Kidney epithelial cell (primary cell): ENCODE measurements at places on chromosomes 7 and 10.

- DNase-seq, result no peak
These were observed 15.8 kb upstream of the LYZL2 start for GRCh38 chr10:30645340-30645827.

DNA sequence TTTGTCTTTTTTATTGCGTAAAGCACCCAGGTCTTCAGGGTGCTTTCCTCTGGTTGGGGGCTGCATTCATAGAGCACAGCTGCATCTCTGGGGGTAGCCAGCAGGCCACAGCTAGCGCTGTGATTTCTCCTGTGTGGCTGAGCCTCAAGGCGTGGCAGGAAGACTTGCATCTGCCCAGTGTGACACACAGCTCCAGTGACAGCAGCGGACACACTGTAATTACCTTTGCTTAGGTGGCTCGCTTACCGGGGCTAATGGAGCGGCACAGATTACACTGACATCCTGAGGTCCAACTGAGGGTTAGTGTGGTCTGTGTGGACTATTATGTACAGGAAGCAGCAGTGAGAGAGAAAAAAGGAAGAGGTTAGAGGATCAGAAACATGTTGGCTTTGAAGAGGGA lies 27.1 kb downstream of the ABCB4 start:
- DNase-seq, result peak; percentile 4

DNA sequence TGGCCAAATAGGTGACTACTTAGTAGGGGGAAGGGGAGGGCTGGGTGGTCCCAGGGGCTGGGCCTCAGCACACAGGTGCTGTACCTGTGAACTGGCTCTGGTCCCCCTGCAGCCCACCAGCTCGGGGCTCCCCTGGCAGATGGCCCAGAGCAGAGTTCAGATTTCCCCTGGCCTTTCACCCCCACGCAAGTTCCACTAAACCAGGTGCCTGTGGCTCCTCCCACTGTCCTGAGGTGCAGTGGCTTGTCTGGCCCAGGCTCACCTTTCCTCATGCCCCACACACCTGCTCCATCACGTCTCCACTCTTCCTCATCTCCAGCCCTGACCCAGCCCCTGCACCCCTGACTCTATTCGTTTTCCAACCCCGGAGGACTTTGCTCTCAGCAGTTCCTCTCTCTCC lies 47.3 kb upstream of the OPALIN start:
- DNase-seq, result no peak

- peak; percentile 10 for DNase-seq
These were observed 54.0 kb upstream of the ABCB5 start for GRCh38 chr7:20561466-20561865.

- DNase-seq, result no peak
These were observed at the start of gene OGDHL for GRCh38 chr10:49761789-49762565. Gene OGDHL, minus strand, starts transcription at chr10:49762323. Its CDS starts 3,731 bp downstream, at chr10:49758592.

DNA sequence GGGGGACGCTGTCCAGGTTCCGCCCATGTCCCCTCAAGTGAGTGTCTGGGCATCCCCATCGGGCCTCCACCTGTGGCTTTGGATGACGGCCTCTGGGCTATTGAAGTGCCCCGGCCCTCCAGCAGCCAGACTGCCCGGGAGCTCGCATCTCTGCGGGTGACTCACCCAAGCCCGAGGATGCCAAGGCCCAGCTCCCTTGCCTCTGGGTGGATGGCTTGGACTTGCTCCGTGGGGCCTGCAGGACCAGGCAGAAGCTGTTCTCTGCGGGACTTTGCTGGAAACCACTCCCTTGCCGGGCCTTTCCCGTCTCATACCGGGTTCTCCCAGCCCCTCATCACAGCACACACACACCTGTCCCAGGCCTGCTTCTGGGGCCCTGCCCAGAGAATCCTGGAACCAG lies 22.4 kb downstream of the DPYSL4 start:
- DNase-seq, result no peak

DNA sequence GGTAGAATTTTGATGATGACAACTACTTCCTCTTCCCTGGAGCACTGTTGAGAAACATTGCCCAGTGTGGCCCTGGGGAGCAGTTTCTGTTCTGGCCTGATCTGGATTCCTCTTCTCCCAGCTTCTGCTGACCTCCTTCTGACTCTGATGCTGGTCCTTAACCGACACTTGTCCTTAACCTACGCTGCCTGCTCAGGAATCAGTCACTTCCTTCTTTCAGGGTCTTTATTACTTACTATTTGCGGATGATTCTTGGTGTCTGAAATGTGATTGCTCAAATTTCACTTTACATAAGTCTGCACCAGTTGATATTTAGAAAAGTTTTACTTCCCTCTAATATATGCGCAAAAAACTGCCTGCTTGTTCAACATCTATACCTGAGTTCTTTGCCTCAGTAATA lies 164.1 kb downstream of the PTEN start:
- no peak for DNase-seq

DNA sequence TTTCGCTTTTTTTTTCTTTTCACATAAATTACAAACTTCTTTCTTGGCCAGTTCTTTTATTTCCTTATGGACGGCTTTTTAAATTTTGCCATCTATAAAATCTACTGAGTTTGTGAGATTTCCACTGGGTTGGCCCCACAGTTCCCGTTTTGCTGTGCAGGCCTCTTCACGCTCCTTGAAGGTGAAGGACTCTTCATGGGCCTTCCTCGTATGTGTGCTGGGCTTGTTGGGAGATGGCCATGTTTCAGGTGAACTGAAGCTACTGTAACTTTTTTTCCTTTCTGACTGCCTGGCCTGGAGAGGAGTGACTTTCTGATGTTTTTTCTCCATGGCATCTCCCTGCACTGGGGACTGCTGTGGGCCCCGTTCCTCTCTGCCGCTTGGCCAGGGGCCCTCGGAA lies 262.4 kb downstream of the COBL start:
- no peak for DNase-seq

DNA sequence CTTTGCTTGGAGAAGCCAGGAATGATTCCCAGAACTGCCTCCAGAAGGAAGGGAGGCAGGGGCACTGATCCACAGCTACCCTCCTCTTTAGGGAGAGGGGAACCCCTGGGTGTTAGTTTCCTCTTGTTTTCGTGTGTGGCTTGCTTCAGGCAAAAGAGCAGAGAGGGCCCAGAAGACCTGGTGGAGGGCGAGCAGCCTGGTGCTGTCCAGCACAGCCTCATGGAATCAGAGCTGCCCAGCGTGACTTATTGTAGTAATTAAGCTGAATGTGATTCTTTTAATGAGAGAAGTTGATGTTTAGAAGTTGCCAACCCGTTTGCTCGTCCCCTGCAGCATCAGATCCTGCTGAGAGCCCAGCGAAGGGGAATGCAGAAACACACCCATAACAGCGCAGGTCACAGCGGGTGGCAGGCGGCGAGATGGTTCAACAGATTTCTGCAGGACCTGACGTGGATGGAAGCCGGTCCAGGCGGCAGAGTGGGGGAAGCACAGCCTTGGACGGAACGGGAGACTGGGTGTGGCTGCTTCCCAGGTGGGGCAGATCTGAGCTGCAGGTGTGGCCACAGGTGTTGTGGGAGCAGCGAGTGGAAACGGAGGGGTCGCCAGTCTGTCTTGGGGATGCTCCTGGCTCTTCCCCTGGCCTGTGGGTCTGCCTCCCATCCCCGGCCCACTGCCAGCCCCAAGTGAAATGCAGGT lies 53.7 kb upstream of the SHH start:
- DNase-seq, result no peak

DNA sequence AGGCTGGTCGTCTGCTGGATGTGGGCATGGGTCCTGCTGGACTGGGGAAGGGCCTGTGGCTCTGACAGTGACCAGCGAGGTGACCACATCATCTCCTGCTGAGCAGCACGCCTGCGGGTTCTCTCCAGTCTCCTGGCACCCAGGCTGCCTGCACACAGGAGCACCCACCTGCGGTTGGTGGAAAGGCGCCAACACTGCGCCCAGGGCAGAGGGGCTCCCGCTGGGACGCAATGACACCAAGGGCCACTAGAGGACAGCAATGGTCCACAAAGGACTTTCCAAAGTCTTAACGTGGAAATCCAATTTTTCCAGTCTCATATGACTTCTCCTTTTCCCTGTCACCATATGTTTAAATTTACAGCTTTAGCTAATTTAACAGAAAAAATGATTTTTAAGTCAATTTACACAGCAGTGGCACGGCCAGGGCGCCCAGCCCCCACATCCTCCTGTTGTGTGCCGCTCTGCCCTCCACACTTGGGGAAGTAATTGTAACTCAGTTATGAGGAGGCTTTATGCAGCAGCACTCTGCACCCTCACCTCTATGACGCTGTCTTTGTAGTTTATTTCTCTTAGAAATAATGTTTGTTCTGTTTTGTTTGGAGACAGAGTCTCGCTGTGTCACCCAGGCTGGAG lies 38.1 kb downstream of the CFAP46 start:
- no peak for DNase-seq

DNA sequence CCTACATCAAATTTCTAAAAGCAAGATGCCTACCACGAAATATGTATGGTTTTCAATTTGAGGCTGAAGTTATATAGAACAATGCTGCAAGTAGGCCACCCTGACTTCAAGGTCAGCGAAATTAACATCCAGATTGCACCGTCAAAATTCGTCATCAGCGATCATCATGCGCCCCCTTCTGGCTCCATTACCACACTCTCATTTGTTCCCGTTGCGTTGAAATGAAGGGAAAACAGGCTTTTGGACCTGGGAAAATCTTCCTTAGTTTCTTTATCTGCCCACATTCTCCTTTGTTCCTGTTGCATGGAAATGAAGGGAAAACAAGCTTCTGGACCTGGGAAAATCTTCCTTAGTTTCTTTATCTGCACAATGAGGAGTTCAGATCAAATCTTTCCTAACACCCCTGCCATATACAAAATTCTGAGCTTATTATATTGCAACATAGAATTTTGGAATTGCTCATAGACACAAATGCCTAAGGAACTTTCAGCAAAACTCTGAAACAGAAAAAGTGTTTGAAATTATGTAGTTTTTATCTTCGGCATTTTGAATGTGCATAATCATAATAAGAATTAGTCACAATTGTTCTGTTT lies 98.2 kb upstream of the PRKCQ start:
- no peak for DNase-seq

- no peak for DNase-seq
These were observed 1.3 kb downstream of the SHH start for GRCh38 chr7:155810770-155811559.

DNA sequence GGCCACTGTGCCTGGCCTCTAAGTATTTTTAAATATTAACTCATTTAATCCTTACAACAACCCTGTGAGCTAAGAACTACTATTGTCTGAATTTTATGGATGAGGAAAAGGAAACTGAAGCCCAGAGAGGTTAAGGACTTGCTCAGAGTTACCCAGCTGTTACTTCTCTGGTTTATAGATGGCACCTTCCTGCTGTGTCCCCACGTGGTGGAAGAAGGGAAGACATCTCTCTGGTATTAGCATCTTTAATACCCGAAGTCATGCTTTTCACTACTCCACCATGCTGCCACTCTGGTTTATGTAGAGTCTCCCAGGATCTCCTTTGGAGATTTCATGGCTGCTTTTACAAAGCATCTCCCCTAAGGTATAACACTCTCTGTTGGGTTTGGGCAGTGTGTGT lies 105.5 kb upstream of the MKLN1 start:
- no peak for DNase-seq

DNA sequence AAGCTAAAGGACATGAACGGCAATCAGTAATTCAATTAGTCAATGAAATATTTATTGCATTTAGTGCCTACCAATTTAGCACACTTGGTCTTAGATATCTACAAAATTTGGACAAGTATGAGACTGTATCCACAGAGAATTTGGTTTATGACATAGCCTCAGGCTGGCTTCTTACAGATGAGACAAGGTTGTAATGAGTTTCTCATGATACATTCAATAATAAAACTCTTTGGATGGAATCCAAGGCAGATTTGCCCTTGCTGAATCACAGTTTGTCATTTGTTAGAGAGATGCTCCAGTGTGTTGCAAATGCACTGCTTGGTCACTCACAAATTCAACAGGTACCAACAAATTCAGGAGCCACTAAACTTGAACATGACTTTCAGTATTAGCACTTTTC lies 162.5 kb downstream of the GPR37 start:
- no peak for DNase-seq

GRCh38 chr7:101127460-101128039 lies 646 bp downstream of the SERPINE1 start:
- DNase-seq, result no peak

DNA sequence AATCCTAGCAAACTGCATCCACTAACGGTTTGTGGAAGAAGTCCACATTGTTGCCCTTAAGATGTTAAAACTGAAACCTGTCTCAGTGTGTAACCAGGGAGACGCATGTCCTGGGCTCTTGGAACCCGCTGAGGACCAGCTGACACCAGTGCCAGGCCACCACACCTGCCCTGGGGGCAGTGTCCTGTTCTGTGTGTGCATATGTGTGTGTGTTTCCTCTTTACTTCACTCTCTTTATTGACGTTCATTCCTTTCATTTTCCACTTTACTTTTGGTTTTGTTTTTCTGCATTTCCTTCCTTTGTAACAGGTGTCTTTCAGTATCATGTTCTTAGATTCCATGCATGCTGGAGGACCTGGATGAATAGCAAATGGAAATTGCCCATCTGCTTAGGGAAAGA lies 83.8 kb downstream of the TEX36 start:
- DNase-seq, result no peak

DNA sequence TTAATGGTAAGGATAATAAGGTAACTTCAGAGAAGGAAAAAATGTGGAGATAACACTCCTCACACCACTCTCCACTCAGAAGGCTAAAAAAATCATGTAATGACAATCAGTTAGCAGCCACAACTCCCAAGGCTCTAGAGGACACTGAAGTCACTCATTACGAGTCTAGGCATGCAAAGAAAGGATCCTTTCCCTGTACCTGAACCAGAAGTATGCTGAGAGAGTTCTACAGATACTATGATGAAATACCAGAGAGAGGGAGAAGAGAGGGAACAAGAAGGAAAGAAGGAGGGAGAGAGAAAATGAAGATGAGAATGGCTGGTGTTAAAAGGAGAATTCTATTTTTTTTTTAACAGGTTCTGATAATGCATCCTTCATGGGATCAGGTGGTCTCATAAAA lies 224.3 kb upstream of the PLXNA4 start:
- DNase-seq, result no peak

DNA sequence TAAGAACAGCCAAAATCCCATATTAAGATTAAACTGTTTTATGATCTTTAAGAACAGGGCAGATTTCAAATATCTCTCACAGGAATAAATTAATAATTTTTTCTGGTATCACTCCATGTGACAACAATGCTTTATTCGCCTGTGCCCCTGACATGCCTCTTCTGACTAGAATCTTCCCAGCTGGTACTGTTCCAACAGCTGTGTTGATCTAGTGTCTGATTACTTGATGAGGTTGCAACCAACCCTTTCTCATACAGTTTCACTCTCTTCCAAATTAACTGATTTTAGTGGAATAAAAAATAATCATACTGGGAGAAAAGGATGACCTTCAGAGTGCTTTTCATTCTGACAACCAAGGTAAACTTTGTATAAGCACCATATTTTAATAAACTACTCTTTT lies 151.9 kb downstream of the CHRM2 start:
- no peak for DNase-seq

- no peak for DNase-seq
These were observed 17.5 kb downstream of the RGR start for GRCh38 chr10:84262190-84262956.

DNA sequence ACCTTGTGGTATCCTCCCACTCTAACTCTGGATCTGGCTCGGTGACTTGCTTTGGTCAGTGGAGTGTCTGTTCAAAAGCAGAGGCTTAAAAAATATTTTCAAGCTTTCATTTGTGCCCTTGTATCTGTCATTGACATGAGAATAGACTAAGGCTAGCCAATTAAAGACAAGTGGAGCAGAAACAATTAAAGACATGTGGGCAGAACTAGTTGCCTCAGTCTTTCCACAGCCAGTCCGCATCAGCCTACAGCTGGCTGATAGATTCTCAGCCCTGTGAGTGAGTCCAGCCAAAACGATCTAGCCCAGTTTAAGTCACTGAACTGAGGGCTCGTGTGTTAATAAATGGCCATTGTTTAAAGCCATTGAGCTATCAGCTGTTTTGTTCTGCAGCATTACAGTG lies 185.2 kb upstream of the DGKB start:
- DNase-seq, result no peak
